ENCODE measurements at places on chromosomes 1 and 21.
A peak's percentile ranks its signal among the peaks of the same experiment; 100 is the strongest.

- DNase-seq = no peak
These were observed 154.1 kb downstream of the CLIC6 start for GRCh38 chr21:34822942-34823341.

- no peak for DNase-seq
These were observed 27.7 kb downstream of the TNR start for GRCh38 chr1:175715742-175716141.

DNA sequence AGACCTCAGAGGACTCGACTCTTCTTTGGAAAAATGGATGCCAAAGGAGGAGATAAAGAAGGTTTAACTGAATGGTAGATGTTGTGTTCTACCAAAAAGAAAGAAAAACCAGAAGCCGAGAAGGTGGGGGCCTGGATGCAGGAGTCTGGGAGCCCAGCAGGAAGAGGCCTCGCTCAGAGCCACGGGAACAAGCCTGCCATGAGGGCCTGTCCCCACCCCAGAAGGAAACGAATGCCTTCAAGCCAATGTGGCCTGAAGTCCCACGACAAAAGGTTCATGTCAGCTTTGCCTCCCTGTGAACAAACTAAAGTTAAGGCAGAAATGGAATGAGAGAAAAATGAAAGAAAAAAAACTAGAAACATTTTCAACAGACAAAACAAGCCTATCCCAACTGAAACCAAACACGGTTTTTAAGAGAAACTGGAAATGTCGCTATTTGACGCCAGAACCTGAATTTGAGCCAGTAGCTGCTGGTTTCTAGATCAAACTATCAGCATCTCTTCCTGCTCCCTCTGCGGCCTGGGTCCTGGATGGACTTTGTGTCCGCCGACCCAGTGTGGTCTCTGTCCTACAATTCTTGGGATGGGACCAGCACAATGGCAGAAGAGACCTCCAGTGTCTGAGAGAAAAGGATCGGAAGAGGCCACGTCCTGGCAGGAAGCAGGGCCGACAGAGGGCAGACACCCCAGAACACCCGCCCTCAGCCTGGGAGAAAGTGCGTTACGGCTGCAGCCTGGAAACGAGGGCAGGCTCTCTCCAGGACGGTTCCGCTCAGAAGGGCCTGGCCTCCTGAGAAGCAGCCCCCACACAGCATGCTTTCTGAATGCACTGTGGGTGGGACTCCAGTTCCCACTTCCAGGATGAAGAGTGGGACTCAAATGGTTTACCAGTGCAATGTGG, 35.2 kb downstream of the SLC45A1 start:
- no peak for DNase-seq

DNA sequence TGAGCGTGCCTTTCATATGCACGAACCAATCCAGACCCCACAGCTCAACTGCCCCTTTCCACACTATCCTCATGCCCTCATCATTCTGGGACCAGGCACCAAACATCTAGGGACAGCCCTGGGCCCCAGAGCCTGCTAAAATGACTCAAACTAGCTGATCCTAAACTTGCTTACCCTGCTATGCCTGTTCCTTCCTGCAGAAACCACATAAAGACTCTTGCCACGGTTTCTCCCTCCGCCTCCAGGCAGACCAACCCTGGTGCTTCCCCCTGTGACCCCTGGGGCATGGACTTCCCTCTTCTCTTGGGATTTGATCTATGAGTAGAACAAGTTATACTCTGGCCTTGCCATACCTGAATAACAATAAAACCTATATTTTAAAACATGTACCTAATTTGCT, 138.0 kb upstream of the CD34 start:
- DNase-seq = no peak

GRCh38 chr1:31428436-31429221, 15.6 kb downstream of the SERINC2 start:
- no peak for DNase-seq

GRCh38 chr1:77825131-77825709, 45.8 kb downstream of the MIGA1 start:
- DNase-seq = no peak

DNA sequence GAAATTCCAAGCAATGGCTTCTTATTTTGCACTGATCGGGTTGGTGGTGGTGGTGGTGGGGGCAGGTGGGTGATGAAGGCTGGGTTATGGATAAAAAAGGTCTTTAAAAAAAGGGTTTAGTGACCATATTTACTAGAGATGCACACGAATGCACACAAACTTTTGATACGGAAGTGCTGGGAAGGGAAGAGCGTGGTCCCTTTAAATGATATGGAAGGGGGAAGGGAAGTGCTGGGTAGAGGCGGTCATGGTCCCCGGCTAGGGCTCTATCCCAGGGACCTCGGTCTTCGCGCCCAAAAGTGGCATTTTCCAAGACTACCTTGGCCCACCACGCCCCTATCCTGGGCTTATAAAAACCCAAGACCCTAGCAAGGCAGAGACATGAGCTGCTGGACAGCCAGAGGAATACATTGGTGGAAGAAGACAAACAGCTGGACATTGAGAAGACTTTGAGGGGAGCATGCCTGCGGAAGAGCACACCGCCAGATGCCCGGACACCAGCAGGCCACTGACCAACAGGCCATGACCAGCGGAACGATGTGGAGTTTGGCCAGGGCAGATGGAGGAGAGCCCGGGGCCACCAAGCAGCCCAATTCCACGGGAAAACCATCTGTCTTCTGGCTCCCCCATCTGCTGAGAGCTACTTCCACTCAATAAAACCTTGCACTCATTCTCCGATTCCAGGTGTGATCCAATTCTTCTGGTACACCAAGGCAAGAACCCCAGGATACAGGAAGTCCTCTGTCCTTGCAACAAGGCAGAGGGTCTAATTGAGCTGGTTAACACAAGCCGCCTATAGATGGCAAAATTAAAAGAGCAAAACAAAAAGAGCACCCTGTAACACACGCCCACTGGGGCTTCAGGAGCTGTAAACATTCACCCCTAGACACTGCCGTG, 1720.2 kb downstream of the MRPL39 start:
- no peak for DNase-seq

- no peak for DNase-seq
These were observed 2.3 kb downstream of the SLC37A1 start for GRCh38 chr21:42515708-42516502.

GRCh38 chr1:110215621-110216515, 5.8 kb downstream of the KCNC4 start:
- no peak for DNase-seq

GRCh38 chr1:159208175-159208825, 3.6 kb downstream of the ACKR1 start:
- DNase-seq = no peak

GRCh38 chr1:225745273-225745672, 32.4 kb upstream of the SRP9 start:
- DNase-seq = no peak

- DNase-seq = no peak
These were observed 1166.7 kb downstream of the NCAM2 start for GRCh38 chr21:22164912-22165311.

- DNase-seq = no peak
These were observed 65.5 kb downstream of the SYT14 start for GRCh38 chr1:210003501-210003900.

DNA sequence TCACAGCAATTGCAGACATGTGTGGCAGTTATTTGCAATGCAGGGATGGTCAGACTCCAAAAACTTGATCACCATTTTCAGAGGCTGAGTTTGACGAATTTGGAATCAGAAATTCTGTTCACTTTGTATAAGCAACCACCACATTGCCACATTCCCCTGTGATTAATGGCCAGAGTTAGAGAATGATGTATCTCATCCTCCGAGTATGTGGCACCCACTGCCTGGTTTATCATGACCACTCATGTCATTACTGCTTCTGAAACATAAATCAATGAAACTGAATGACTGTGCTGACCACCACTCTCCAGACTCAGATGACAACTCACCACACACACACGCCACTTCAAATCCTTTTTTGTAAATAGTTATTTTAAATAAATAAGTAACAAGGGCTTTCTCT, 66.6 kb upstream of the CACHD1 start:
- no peak for DNase-seq

DNA sequence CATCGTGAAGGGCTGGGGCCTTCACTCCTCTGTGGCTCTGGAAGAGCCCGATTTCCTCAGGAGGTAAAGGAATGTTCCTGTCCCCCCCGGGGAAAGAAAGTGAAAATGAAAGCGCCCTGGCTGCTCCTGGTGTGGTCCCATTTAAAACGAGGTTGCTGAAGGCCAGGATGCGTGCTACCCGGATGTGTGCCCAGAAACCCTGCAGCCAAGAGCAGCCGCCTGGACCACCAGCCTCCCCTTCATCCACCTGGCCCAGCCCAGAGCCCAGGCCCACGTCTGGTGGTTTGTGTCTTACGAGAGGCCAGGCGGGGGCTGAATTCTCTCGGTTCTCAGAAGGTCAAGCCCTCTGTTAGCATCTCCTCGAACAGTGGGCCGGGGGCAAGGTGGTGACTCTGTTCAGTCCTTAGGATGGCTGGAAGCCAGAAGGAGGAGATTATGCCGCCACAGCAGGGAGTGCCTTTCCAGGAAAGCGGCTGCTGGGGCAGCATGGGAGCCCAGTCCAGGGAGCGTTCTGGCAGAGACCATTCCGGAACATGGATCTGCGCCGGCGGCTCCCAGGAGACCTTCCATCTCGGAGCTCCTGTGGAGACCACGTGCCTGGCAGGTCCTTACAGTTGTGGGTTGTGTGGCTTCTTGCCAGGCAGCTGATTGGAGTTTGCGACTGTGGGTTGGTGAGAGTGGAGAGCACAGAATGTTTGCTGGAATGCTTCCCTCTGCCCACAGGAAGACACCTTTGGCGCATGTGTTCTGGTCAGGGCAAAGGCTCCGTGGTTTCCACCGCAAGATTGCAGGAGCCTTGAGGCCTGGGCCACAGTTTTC, 1.4 kb downstream of the GUK1 start:
- no peak for DNase-seq

- DNase-seq = no peak
These were observed 116.5 kb downstream of the ZP4 start for GRCh38 chr1:237774246-237774645.

DNA sequence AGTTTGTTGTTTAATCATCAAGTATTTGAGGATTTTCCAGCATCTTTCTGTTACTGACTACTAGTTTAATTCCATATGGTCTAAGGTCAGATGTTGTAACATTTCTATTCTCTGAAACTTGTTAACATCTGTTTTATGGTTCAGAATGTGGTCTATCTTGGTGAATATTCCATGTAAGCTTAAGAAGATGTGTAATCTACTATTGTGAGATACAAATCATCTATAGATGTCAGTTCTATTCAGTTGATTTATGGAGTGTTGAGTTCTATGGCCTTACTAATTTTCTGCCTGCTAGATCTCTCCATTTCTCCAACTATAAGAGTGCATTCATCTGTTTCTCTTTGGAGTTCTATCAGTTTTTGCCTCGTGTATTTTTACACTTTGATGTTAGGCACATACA, 31.5 kb downstream of the WARS2 start:
- DNase-seq = no peak

- no peak for DNase-seq
These were observed 801 bp upstream of the C2CD4D start for GRCh38 chr1:151840421-151840820.

DNA sequence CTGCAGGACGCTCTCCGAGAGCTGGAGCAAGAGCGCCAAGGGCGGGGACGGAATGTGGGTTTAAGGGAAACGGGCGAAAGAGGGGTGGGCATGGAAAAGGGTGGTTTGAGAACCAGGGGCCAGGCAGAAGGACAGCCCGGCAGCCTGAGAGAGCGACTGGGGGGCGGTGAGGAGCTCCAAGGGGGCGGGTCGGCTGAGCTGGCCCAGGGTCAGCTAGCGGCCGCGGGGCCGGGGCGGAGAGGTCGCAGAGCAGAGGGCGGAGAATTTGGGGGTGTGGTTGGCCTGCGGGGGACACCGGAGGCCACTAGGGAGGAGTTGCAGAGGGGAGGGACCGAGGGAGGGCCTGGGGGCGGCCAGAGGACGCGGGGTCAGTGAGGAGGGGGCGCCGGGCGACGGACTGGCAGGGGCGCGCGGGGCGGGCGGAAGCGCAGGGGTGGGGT, 54.7 kb downstream of the NDUFS5 start:
- no peak for DNase-seq

DNA sequence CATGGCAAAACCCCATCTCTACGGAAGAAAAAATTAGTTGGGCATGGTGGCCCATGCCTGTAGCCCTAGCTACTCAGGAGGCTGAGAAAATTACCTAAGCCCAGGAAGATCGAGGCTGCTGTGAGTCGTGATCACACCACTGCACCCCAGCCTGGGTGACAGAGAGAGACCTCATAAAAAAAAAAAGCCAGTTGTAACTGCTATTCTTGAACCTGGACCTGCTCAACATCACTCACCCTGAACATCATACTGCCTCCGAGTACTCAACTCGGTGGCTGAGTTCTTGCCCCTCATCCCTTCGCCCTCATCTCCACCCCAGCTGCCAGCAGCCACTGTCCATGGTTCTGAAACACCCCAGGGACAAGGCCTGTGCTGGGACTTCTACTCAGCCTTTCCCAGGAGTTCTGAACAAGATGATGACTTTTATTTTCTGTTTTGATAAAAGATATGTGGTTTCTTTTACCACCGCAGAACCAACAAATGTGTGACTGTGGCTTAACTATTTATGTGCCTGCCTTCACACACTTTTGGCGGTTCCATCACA, 5.4 kb upstream of the DISP3 start:
- DNase-seq = no peak

- peak; percentile 52 for DNase-seq
These were observed 85.6 kb downstream of the STUM start for GRCh38 chr1:226634166-226634588.
